ENCODE measurements at places on chromosomes 11 and 22.

- DNase-seq = no peak
Observed at GRCh38 chr11:99968336-99968735, 718.8 kb upstream of the ARHGAP42 start.

DNA sequence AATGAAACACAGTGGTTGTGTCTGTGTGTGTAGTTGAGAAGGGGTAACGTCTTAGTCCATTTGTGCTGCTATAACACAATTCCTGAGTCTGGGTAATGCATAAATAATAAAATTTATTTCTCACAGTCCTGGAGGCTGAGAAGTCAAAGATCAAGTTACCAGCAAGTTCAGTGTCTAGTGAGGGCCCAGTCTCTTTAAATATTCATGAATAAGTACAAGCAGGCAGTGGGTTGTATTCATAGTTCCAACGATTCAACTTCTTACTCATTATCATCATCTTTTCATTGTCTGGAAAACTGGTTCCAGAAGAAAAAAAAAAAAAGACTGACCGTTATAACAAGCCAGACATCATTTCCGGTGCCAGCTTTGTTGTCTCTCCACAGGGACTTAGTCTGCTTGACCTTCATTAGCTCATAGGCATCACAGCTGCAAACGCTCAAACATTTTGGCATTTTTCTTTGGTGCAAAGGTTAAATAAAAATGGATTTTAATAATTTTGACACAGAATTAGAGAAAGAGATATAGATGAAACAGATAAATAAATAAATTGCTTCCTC, 1297.5 kb downstream of the LRRC4C start:
- no peak for DNase-seq

- DNase-seq = no peak
Observed at GRCh38 chr22:17476838-17477237, 86.5 kb upstream of the SLC25A18 start.

- DNase-seq = peak; percentile 94
Observed at GRCh38 chr11:762421-763072, 14.7 kb downstream of the GATD1 start.

DNA sequence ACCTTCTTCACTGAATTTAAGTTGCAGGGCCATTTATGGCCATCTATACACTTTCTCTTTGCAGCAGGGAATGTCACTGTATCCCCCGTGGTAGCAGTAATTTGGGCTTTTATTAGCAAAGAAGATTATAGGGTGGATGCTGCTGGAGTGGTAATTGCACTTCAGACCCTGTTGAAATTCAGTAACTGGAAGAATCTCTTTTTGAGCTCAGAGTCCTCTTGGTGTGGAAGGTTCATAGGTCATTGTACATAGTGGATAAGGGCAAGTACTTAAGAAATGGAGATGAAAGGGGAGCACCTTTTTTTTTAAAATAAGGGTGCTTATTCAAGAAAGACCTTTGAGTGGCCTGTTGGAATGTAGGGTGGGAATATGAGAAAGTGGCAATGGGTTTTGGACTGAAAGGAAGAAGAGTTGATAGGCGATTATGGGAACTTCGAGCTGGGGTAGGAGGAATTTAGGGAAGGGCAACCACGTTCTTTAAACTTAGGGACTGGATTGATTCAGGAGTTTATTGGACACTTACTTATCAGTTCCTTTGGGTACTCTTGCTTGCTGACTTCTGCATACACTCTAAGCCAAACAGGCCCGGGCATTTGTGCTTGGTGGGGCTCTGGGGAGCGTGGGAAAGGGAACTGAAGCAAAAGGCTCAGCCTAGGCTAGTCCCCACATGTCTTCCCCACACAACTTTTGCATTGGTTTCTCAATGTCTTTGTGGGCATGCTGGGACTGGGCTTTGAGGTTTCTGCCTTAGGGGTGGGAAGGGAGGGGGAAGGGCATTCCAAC, 26.5 kb downstream of the CTNND1 start:
- DNase-seq = peak; percentile 91

- DNase-seq = no peak
Observed at GRCh38 chr11:82080160-82080559, 653.5 kb downstream of the FAM181B start.

DNA sequence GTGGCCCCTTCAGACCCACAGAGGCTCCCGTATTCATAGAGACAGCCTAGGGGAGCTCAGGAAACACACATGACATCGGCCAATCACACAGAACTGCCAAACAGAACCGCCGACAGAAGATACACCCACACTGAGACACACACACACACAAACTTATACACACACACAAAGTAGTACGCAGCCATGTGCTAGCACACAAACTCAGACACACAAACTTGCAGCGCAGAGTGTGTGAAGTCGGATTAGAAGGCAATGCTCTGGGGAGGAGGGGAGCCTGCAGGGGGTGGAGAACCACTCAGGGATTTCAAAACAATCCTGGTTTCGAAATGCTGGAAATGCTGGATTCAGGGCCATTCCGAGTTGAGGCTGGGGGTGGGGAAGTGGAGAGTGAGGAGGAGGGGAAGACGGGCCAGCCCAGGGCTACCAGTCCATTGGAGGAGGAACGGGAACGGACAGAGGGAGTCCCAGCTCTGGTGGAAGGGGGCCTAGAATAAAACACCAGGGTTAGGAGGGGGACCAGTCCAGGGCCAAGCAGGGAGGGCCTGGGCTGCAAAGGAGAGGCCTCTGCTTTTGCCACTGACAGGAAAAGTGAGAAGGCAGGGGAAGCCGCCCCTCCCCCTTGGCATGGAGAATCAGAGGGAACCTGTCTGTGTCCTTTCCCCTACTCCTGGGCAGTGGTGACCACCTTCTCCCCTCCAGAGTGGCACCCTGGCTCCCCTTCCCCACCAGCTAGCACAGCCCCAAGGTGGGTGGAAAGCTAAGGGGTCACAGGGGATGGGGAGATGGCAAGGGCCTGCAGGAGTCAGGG, 4.4 kb downstream of the BCL9L start:
- peak; percentile 69 for DNase-seq

DNA sequence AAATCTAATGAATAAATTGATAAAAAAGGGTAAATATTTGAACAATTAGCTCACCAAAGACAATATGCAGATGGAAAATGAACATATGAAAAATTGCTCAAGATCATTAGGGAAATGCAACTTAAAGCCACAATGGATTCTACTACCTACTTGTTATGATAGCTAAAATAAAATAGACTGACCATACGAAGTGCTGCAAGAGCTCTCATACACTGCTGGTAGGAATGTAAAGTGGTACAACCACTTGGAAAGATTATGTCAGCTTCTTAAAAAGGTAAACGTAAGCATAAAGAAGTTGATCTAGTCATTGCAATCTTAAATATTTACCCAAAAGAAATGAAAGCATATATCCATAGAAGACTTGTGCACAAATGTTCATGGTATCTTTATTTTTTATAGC, 504.2 kb upstream of the ARHGAP42 start:
- DNase-seq = no peak

GRCh38 chr11:110119317-110119716, 26.1 kb downstream of the ZC3H12C start:
- no peak for DNase-seq

GRCh38 chr11:66176650-66177049, 91.8 kb upstream of the RAB1B start:
- peak; percentile 48 for DNase-seq

GRCh38 chr11:132330515-132330914, 960.1 kb downstream of the NTM start:
- no peak for DNase-seq

- DNase-seq = no peak
Observed at GRCh38 chr22:41801147-41801819, 804 bp downstream of the CCDC134 start.

- no peak for DNase-seq
Observed at GRCh38 chr11:19111809-19112208, 5.2 kb upstream of the ZDHHC13 start.
